ENCODE measurements at places on chromosomes 6 and 20. TPM values are rescaled to one million over a fixed set of nuclear protein-coding genes. Genes with fewer than 3 reads are reported as not detected.

PDE7B gene
- total RNA-seq, result 28.1 TPM

DXO gene
- total RNA-seq, result 13.1 TPM

AMD1 gene
- 48.3 TPM for total RNA-seq

KDM1B gene
- 10.5 TPM for total RNA-seq

DYNLT2 gene
- total RNA-seq, result 0.98 TPM

Measured in vein endothelial cell (primary cell).